ENCODE measurements at places on chromosomes 16 and 17. TPM values are rescaled to one million over a fixed set of nuclear protein-coding genes. Genes with fewer than 3 reads are reported as not detected.

Gene ZNF200
- 4.7 TPM for polyA plus RNA-seq

Gene ATAD5
- 1.0 TPM for polyA plus RNA-seq

Gene TCF25
- polyA plus RNA-seq: 108 TPM

Gene G6PC1
- not detected for polyA plus RNA-seq

All from Purkinje cell (primary cell).